Spleen (tissue), 13 donors: ENCODE measurements at places on chromosomes 7 and 10. TPM values are rescaled to one million over a fixed set of nuclear protein-coding genes. Genes with fewer than 3 reads are reported as not detected.

GRCh38 chr10:49328401-49329145 is 29.6 kb downstream of the C10orf71 start:
- no peak for DNase-seq

DNA sequence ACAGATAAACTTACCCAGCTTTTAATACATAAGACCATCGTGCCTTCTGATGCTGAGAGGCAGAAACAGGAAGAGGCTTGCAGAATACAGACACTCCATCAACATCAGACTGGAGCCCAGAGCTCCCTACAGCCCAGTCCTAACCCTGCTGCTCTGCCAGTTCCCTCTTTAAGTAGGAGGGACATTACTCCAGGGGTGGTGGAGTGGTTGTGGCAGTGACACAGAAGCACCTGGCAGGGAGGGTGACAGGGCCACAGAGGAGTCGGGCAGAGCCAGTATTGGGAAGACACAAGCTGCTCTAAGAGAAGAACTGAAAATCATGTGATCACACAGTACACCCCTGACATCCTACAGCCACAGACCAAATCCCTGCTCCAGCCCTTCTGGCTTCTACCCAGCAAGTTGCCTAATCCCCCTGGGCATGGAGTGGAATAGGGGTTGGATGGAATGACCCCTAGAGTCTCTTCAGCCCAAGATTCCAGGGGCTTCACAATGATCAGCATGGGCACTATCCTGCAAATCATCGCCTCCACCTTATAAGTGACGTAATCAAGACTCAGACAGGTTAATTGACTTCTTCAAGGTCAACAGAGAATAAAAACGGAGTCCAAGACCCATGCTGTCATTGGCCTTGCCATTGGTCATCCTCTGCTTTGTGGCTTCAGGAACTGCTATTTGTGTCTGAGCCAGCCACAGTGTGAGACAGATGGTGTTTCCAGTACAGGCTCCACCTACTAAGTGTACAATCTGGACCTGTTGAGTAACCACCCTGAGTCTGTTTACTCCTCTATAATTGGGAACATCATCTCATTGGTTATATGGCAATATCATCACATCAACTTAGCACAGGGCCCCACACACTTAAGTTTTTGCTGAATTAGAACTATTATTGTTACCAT is 61.1 kb upstream of the ZMIZ1 start:
- no peak for DNase-seq

- DNase-seq, result no peak
Observed at GRCh38 chr10:11539191-11539868, 72.1 kb downstream of the USP6NL start.

DNA sequence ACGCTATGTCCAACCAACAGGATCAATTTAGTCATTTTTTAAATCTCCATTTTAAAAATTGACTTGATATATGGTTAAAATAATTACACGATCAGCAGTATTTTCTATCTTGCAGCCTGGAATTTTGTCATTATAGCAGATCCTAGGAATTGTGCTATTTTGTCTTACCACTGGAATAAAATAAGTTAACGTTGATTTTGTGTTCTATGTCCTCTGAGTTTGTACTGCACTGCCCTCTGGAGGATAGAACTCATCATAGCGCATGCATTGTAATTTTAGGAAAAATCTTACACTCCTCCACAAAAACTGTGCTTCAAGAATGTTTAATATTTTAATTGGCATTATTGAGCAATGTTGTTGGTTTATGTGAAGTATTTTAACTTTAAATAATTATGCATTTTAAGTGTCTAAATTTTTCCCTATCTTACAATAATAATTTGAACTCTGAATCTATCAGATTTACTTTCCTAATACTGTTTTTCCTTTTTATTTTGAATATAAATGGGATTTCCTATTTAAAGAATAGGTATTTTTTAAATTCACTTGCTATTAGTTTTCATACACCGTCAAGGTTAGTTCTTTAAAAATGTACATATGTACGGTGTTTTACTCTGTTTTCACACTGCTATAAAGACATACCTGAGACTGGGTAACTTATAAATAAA is 220.1 kb downstream of the PPP1R3A start:
- DNase-seq, result no peak

CEP55 gene
- polyA plus RNA-seq, result 1.0 TPM

DRGX gene
- not detected for polyA plus RNA-seq
